ENCODE measurements at places on chromosomes 11 and 22.

GRCh38 chr11:60170566-60170965 lies 12.3 kb downstream of the MS4A6A start:
- DNase-seq = no peak

DNA sequence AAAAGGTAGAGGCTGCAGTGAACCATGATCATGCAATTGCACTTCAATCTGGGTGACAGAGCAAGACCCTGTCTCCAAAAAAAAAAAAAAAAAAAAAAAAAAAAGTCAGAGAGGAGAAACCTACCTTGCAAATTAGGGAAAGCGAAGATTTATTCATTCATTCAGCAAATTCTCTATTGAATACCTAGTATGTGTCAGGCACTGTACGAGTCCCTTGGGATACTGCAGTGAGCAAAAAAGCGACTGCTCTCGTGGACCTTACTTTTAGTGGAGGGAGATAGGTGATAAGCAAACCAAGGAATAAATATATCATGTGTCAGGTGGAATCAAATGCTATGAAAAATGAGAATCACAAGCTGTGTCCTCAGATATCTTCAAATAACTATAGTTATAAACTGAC lies 101.3 kb downstream of the STIM1 start:
- no peak for DNase-seq

GRCh38 chr22:39453765-39454378 lies 2.9 kb upstream of the MGAT3 start:
- DNase-seq = no peak

DNA sequence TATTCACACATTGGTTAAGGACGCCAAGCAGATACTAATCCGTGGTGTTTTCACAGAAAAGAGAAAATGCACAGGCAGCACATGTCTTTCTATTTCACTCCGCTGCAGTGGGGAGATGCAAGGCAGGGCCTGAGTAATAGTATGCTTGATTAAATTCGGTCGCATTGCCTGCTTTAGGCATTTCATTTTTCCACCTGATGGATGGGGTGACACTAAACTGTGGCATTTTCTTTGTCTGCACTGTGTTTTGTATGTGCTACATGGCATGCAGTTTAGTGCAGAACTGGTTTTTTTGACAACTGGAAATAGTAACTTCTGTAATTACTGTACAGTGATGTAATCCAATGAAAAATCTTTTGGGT lies 94.9 kb downstream of the SLC17A6 start:
- DNase-seq = no peak

DNA sequence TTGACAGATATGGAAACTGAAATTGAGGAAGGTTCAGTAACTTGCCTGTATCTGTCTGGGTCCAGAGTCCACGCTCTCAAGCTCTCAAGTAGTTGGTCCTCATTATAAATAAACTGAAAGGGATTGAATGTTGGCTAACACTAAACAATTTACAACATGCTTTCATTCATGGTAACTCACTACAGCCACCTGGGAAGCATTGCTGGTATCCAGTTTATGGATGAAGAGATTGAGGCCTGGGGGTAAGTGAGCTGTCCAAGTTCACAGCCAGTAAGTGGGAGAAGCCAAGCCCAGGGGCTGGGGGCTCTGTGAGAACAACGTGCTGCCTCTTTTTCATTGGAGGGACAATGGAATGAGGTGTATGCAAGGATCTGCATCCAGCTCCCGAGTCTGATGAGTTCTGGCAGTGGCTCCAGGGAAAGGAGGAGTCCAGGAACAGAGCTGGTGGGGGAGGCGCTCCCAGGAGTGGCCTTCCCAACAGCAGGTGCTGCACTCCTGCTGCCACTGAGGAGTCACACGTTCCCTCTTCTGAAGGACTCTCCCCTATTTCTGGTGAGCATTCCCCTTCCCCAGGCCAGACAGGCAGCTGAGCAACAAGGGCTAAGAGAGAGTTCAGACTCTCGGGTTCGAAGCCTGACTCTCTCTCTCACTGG lies 175.8 kb downstream of the CSNK2A3 start:
- DNase-seq = no peak

DNA sequence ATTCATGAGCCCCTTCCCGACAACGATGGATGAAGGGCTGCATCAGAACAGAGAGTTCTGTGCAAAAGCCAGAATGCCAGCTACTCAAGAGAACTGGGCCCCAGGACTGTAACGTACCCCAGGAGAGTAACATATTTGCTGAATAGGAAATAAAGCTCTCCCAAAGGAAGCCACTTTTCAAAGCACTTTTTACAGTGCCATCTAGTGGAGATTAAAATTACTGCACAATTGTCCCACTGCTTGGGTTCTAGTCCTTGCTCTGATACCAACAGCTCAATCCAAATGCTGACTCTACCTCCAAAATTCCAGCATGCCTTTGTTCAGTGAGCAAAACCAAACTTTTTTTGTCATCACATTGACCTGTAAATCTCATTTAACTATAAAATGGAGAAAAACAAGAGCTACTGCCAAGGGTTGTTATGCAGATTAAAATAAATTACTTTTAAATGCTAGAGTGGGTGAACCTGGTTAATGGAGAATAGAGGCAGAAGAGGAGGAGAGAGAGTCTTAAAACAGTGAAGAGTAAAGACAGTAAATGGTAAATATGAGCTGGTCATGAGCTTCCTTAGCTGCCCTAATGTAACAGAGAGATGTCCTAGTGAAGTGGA lies 87.6 kb upstream of the FSHB start:
- DNase-seq = no peak

DNA sequence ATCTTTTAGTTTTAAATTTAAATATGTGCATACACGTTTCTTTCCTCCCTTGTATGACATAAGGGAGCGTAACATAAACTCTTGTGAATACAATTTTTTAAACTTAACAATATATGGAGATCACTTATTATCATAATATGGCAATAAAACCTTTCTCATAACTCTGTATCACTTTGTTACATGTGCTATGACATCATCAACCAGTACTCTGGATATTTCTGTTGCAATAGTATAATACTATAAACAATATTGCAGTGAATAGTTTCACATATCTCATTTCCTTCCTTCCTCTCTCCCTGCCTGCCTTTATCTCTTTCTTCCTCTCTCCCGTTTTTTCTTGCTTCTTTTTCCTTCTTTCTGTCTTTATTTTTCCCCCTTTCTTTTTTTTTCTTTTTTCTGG lies 1278.0 kb upstream of the CNTN5 start:
- no peak for DNase-seq

DNA sequence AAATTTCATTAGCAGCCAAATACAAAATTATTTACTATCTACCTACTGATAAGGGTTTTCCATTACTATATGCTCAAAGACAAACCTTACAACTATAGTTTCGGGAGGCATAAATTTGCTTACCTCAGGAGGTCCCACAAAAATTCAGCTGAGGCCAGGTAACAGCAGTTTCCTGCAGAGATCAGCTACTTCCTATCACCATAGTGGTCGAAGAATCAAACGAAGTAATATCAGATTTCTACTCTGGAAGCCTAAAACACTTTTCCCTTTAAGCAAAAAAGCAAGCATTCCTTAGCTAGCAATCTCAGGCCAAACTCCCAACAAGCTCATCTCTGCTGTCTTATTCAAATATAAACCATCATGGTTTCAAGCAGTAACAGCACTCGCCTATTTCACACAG lies 3.1 kb downstream of the NAP1L4 start:
- DNase-seq = no peak

GRCh38 chr11:94746721-94747120 lies 21.4 kb upstream of the AMOTL1 start:
- no peak for DNase-seq

GRCh38 chr11:116232364-116232828 lies 540.4 kb downstream of the BUD13 start:
- no peak for DNase-seq

DNA sequence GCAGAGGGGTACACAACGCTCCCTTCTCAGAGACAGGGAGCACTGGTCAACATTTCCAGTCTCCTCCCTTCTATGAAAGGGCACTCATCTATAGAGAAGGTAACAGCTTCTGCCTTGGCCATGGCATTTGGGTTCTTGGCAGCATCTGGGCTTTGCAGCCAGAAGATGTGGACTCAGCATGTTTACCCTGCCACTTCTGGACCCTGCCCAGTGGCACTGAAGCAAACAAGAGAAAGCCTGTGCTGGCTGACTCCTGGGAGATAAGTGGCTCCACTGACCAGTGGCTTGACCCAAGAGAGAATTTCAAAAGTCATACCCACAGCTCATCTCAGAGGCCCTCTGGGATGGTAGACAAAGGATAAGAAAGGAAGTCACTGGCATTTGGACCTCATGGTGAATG lies 8.0 kb downstream of the CSNK2A3 start:
- DNase-seq = no peak

- no peak for DNase-seq
Observed at GRCh38 chr11:72579816-72580641, 94.2 kb downstream of the PDE2A start.

- DNase-seq = no peak
Observed at GRCh38 chr11:12897390-12897789, 111.7 kb upstream of the RASSF10 start.

DNA sequence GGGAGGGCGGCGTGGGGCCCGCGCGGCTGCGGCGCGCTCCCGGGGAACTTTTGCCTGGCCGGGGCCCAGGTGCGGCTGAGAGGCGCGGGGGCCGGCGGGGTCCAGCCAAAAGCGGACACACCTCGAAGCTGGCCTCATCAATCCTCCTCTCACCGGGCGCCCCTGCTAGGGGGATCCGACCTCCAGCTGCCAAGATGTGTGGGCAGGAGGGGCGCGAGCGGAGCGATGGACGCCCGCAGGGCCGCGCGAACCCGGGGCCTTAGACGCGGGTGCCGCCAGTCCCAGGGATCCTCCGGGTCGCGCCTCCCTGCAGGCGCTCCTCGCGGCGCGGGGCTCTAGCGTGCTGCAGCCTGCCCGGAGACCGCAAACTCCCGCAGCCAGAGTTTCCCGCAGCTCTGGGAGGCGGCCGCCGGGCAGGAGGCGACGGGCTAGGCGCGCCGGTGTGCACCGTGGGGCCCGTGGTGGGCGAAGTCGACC lies 785 bp downstream of the IGSF9B start:
- no peak for DNase-seq

DNA sequence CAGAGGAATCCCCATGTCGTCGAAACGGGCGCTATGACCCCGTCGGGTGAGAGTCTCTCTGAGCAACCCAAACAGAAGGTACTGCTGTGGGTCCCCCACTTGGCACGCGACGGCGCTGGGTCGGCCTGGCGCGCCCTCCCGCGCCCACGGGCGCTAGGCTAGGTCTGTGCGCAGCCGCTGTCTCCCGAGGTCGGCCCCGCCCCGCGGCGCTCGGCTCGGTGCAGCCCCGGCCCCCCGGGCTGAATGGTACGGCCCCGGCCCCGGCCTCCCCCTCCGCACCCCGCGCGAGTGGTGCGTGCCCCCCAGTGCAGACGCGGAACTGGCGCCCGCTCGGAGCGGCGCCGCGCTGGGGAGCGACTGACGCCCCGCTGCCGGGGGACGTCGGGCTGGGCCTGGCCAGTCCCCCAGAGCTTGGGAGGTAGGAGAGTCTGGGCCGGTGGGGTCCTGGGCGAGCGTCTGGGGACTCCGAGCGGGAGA lies at the start of gene MADD:
Gene MADD (plus strand): TSS at position 305 of the 477 bp plus-strand sequence.
- peak; percentile 80 for DNase-seq

DNA sequence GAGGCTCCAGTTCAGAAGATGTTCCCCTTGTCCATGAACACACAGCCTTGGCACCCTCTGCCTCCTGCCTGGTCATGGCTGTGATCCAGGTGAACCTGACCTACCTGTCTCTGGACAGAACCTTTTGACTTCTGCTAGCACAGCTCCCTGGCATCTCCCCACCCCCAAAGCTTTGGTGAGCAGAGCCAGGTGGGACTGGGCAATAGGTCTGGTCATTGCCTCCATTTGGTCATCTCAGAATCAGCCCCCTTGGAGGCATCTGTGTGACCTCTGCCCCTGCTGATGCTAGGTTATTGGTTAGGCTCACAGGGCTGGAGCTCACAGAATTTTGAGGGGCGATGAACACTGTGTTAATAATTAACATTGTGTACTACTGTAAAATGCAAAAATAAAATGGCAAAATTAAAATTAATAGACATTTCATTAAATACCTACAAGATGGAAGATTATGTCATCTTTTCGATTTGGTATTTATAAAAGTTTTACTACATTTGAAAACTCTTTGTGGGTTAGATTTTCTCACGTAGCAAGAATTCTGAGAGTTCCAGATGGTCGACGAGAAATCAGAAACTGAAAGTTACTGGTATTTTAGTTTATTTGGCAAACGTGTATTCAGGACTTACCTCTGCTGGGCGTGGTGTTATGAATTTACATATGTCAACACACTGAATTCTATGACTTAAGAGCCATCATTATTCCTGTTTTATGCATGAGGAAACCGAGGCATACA lies 8.3 kb upstream of the KIAA0930 start:
- DNase-seq = no peak

DNA sequence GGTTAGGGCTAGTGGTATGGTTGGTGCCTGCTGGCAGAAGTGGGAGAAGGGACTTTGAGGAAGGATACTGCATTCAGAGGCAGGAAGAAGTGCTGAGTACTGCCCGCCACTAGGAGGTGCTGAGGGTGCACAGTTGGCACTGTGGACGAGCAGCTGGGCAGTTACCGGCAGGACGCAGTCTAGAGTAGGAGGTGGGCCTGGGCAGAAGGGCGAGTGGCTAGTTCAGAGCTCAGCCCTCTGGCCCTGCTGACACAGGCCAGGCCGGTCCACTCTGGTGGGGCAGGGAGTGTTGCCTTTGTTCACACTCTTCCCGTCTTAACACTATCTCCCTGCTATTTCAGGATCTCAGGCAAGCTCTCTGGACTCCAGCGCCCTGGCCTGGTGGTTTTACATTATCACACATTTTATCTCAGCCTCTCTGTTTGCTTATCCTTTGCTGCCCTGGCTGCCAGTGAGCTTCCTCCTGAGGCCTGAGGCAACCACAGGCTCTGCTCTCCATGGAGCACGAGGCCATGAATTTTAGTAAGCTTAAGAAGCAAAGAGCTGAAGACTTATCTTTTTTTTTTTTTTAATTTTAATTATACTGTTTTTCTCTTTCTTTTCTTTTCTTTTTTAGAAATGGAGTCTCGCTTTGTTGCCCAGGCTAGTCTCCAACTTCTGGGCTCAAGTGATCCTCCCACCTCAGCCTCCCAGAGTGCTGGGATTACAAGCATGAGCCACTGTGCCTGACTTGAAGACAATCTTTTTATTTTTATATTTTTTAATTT lies 26.9 kb downstream of the SNAP29 start:
- DNase-seq = no peak

GRCh38 chr11:33262011-33262645 lies 4.9 kb downstream of the HIPK3 start:
- DNase-seq = no peak

GRCh38 chr22:42961810-42962209 lies 53.1 kb downstream of the PACSIN2 start:
- DNase-seq = no peak

DNA sequence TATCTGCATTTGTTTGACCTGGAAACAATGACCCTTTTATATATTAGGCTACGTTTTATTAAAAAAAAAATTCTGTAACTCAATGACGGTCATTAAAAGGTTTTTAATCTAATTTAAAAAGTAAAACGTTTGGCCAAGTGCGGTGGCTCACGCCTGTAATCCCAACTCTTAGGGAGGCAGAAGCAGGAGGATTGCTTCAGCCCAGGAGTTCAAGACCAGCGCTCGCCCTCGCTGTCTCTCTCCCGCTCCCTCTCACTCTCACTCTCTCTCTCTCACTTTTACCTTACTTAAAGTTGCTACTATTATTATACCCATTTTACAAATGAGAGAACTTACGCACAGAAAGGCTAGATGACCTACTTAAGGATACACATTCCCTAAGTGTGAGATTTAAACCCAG lies 814 bp upstream of the NARS2 start:
- DNase-seq = no peak

GRCh38 chr11:1335811-1336761 lies 26.7 kb upstream of the TOLLIP start:
- peak; percentile 24 for DNase-seq

GRCh38 chr22:45082795-45083194 lies 73.0 kb upstream of the PHF21B start:
- no peak for DNase-seq

All from stimulated activated CD8-positive, alpha-beta memory T cell treated with anti-CD3 and anti-CD28 coated beads, Interleukin-7, amount 100 ng/mL, for 1 hour (primary cell).